ENCODE measurements at places on chromosomes 16 and 17.

GRCh38 chr17:15921640-15922039 is 23.3 kb upstream of the ADORA2B start:
- DNase-seq = no peak

DNA sequence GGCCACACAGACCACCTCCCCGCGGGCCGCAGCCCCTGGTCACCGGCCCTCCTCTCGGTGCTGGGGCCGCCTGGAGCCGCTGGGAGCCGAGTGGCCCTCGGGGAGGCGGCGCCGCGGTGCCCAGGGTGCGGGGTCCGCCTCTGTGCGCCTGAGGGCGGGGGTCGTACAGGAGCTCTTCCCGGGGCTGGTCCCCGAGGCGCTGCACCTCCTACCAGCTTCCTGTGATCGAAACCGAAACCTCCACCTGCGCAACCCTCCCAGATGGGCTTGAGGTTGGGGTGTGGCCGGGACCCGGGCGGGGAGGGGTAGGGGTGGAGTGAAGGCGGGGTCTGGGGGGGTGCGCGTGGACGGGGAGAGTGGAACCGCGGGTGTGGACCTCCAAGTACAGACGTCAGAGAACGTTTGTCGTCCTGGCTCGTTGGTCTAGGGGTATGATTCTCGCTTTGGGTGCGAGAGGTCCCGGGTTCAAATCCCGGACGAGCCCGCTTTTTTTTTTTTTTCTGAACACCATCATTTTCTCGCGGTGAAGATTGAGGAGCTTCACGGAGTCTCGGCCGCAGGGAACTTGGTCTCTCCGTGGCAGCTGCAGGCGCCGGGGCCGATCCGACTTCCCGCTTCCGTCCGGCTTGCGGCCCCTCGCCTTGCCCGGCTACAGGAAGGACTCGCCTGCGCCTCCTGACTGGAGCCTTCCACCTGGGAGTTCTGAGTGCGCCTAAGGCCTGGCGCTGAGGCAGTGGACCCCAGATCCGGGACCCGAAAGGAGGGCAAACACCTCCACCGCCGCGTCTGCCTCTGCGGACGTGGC is 23.9 kb downstream of the ZNF213 start:
- peak; percentile 65 for DNase-seq

DNA sequence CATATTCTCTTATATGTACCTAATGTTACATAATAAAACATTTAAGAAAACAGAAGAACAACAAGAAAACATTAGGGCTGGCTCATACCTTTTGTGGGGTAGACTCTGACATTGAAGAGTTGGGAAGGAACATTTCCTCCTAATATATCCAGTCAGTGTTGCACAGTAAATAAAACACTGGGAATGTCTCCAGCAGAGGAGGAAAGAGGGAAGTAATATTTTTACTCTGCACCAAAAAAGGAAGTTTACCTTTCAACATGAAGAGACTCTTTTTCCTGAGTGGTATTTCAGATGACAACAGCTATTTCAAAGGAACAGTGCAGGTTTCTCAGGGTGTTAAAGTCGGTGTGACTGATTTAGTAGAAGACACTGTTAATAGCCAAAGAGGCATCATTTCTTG is 31.9 kb downstream of the EPN2 start:
- no peak for DNase-seq

DNA sequence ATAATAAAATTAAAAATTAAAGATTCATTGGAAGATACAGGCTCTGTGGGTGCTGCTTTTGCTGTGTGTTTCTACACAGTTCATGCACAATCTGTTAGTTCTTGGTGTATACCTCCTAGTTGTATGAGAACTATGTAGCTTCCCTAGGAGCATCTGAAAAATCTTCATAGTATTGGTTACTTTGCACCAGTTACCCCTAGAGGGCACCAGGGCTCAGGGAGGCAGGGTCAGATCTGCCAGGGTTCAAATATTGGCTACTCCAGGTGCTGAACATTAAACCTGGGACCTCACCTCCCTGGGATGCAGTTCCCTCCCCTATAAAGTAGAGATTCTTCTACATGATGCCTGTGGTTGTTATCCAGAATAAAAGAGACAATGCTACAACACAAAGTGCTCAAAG is 583.0 kb upstream of the CDH11 start:
- no peak for DNase-seq

GRCh38 chr16:87555647-87556046 is 46.7 kb upstream of the JPH3 start:
- DNase-seq = no peak

- DNase-seq = no peak
Observed at GRCh38 chr16:1351215-1351581, 480 bp downstream of the TSR3 start.

DNA sequence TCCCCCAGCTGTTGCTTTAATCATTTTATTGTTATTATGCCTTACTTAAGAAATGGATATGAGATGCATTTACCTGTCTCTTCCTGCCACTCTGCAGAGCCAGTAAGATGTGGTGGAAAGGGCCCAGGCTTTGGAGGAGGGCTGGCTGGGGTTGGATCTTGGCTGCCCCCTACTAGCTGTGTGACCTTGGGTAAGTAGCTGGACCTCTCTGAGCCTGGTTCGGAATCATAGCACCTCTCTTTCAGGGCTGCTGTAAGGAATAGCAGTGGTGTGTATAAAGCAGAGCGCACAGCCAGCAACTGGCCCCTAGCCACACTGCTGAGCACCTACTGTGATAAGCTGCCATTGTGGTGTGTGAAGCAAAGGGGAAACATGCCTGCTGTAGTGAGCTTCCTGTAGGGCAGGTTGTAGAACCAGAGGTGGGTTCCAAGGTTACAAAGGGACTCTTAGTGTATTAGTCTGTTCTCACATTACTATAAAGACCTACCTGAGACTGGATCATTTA is 23.9 kb downstream of the MAPT start:
- DNase-seq = no peak

DNA sequence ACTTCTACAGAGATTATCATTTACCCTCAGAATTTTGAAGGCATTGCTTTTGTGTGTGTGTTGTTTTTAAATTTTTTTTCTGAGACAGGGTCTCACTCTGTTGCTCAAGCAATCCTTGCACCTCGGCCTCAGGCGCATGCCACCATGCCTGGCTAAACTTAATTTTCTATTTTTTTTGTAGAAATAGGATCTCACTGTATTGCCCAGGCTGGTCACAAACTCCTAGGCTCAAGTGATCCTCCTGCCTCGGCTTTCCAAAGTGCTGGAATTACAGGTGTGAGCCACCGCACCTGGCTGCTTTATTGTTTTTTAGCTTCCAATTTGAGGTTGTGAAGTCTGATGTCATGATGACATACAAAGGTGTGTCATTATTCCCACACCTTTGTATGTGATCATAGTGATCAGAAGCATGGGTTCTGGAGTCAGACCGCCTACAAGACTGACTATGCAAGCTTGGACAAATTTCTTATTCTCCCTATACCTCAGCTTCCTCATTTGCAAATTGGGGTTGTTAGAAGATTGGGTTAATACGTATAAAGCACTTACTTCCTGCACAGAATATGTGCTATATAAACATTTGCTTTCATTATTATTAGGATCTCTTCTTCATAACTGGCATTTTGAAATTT is 5.8 kb downstream of the SEPHS2 start:
- no peak for DNase-seq

DNA sequence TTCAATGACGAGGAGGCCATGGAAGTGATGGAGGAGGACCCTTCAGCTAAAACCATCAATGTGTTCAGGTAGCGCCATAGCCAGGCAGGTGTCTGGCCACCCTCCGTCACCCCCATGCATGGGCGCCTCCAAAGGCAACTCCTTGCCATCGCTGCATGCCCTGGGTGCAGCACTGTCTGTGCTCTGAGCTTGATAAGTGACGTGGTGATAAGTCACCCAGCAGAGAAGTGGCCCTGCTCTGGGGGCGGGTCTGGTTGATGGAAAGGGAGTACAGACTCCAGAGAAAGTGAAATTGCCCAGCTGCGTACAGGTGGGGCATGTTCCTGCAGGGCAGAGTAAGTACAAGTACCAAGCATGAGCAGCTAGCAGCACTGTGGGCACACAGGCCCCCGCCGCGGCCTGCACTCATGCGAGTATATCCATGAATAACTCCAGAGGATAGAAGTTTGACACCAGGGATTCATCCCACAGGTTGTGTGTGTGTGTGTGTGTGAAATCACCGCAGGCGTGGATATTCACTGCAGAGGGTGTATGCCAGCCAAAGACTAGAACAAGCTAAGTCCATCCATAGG is 13.1 kb downstream of the DNAI2 start:
- DNase-seq = no peak

- no peak for DNase-seq
Observed at GRCh38 chr17:48563385-48563838, 14.7 kb downstream of the HOXB4 start.

DNA sequence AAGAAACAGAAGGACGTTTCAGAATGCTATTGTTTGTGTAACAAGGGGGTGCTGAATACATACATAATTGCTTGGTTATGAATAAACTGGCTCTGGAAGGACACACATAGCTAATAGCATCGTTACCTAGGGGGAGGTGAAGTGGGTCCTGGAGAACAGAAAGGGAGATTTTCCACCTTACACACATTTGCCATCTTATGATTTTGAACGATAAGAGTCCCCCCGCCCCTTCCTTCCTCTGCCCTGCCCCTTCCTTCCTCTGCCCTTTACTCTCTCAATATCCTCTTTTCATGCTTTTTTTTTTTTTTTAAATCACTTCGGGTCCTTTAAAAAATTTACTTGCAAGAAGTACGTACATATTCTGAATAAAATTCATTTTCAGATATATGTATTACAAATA is 902 bp upstream of the DHRS7B start:
- peak; percentile 28 for DNase-seq

DNA sequence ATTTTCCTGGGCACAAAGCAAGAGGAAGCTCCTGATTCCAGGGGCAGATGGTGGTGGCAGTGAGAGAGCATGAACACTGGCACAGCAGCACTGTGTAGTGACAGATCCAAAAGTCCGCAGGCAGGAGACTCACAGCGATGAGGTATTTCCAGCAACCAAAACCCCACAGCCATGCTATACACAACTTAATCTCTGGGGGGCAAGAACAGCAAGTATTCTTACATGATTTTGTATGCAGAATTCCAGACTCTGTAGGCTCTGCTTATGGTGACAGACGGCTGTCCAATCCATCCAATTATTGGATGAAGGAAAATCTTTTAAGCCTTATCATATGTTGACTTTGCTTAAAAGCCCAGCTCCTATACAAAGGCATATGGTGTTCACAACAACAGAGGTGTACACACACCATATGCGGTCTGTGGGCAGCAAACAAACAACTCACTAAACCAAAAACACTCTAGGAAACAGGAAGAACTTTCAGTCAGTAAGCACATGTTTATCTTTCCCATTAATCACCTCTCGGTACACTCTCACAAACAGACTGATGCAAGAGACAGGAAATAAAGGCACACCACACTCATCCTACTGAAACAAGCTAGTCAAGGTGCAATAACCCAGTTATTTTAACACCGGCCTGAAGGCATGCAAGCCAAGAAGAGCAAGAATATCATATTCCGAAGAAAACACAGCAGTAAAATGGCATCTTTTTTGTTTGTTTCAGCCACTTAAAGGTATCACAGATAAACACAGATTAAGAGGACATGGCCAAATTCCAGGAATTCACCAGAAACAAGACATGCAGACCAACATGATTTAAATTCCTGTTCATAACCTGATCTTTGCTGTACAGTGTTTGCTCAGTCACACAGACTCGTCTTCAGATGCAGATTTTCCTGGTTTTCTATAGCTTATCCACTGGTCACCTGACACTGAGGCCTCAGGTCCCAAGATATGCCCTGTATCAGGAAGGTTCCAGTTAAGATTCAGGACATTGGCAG is 47.8 kb downstream of the ERN1 start:
- DNase-seq = no peak

- no peak for DNase-seq
Observed at GRCh38 chr17:48373883-48374282, 56.1 kb downstream of the SKAP1 start.

GRCh38 chr16:62794724-62795123 is 758.5 kb upstream of the CDH8 start:
- DNase-seq = no peak

GRCh38 chr17:34011599-34011998 is 243.5 kb upstream of the CCL2 start:
- DNase-seq = no peak

DNA sequence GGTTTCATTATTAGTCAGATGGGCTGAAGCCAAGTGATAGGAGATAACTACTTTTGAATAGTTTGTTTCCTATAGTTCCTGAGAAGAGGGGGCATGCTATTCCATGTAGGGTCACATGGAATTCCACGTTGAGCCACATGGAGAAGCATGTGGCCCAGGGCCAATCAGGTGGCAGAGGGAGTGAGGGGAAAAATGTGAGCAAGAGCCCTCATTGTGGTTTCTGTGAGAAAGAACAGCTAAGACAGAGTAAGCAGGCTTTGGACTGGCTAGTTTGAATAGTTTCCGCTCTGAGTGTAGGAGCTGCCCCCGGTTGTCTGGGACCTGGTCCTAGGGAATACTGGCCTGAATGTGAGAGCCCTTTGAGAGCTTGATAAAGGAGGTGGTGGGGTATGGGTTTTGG is 69.9 kb upstream of the CNTNAP4 start:
- no peak for DNase-seq

- no peak for DNase-seq
Observed at GRCh38 chr16:75304521-75305363, 53.3 kb upstream of the BCAR1 start.

DNA sequence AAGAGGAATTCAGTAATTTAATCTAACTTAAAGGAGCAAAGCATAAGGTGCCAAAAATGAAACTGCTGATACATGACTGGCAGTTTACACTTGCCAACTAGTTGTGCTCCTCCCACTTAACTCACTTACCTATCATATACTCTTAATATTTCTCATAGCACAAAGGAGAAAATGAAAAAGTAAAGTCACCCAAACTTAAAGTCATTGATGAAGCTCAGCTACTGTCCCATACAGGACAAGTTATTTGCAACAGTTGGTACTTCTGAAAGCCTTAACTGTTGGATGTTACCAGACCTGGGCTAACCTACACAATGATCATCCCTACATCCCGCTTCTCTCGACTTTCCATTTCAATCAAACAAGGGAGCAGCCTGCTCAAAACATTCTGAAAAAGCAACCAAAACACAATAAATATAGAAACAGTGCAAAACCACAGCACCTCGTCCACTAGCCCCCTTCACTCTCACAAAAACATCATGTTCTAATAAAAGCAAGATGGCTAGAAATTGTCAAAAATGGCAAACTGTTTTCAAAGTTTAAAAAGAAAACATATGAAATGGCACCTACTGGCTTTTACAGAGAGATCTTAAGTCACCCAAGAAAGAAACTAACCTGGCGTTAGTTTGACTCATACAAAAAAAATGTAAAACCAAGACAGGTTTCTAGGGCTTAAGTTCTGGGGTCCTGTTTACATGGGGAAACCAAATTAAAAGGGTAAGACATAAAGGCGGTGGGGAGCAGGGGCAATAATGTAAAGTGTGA is 868 bp downstream of the MED13 start:
- DNase-seq = no peak
